Panc1 (cell line): ENCODE measurements at places on chromosomes 1 and 21.

DNA sequence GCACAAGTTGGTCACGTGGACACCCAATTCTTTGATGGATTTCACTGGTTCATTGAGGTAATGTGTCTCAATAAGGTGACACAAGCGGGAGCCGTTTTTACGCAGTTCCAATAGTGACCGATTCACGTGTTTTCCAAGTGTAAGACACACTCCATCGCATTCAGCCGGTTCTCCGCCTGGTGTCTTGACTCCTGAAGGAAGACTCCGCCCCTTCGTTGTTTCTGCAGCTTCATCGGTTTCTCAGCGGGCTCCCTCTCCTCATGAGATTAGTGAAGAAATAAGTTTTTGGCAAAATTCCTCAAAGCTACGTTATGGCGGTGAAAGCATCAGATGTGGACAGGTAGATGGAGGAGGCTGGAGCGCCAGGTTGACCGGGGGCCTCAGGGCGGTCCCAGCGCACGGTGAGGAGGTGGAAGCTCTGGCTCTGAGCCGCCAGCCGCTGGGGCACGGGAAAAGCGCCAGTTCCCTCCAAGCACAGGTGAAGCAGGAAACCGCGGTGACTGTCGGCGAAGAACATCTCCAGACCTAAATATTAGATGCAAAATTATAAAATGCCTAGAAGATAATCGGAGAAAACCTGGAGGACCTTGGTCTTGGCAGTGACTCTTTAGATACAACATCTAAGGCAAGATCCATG is 21.0 kb downstream of the CD2 start:
- DNase-seq = no peak

- no peak for DNase-seq
These were observed 102.3 kb upstream of the IPO9 start for GRCh38 chr1:201726700-201727099.

DNA sequence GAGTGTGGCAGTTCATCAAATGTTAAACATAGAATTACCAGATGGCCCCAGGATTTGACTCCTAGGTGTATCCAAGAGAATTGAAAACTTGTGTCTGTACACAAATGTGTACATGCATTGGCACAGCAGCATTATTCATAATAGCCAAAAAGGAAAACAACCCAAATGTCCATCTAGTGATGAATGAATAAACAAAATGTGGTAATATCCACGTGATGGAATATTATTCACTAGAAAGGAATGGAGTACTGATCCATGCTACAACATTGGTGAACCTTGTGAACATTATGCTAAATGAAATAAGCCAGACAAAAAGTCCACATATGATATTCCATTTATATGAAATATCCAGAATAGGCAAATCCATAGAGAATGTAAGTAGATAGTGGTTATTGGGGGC is 77.7 kb downstream of the RAVER2 start:
- peak; percentile 30 for DNase-seq

GRCh38 chr1:13583595-13583965 is at the start of gene PDPN:
Gene PDPN, plus strand, starts transcription at chr1:13583832. Its CDS starts 202 bp downstream, at chr1:13584034.
- no peak for DNase-seq

GRCh38 chr1:181087400-181087901 is 1.0 kb upstream of the IER5 start:
- no peak for DNase-seq

- DNase-seq = no peak
These were observed 30.1 kb downstream of the DHX9 start for GRCh38 chr1:182869241-182869666.
